ENCODE measurements at places on chromosomes 13 and 19.

DNA sequence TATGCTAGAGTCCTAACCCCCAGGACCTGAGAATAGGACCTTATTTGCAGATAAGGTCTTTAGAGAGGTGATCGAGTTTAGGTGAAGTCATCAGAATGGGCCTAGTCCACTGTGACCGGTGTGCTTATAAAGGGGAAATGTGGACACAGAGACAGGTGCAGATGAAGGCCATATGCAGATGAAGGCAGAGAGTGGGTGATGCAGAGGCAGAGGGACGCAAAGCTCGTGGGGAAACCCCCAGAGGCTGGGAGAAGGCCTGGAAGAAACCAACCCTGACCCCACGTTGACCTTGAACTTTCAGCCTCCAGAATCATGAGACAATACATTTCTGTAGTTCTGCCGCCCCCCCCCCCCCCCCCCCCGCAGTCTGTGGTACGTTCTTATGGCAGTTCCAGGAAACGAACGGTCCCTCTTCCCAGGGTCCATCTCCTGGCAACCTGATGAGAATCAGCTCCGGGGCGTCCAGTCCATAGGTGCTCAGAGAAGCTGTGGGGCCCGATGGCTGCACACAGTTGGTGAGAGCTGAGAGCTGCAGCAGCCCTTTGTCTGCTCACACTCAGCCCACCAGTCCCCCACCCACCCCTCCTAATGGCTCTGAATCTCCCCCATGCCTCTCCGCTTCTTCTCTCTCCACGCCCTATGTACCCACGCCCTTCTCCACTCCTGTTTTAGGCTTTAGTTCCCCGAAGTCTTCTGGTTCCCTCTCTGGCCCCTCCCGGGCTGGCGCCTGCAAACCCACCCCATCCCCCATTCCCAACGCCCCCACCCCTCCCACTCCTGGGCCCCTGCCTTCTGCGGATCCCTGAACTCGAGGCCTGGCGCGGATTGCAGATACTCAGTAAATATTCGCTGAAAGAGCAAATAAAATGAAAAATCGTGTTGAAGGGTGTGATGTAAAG is 218.3 kb upstream of the MAB21L1 start:
- DNase-seq = no peak

DNA sequence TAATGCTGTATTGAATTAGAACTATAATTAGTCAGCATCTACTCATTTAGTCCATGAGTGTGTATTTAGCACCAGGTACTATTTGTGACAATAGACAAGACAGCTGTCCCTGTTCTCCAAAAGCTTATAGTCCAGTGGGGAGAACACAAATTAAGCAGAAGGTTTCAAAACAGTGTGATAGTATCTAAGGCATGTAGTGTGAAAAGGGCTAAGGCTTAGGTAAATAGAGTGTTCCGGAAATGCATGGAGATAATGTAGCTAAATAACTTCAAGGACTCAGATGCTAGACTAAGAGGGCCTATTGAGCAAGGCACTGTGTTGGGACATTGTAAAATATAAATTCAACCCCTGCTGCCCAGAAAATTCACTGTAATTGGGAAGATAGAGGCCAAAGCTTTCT is 144.1 kb upstream of the MIR17HG start:
- DNase-seq = no peak

DNA sequence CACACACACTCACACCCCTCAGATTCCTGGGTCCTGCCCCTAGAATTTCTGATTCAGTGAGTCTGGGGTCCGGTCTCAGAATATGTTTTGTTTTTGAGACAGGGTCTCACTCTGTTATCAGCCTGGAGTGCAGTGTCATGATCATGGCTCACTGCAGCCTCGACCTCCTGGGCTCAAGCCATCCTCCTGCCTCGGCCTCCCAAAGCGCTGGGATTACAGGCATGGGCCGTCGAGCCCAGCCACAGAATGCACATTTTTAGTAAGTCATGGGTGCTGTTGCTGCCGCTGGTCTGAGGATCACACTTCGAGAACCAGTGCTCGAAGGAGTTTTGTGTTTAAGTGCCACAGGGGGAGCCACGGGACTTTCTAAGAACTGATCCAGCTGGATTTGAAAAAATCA is 22.1 kb upstream of the TNFSF14 start:
- no peak for DNase-seq

- DNase-seq = no peak
Measured at GRCh38 chr13:98874029-98874397, 103.9 kb downstream of the DOCK9 start.

GRCh38 chr19:11435833-11436313 is 438 bp downstream of the PRKCSH start:
- peak; percentile 66 for DNase-seq

DNA sequence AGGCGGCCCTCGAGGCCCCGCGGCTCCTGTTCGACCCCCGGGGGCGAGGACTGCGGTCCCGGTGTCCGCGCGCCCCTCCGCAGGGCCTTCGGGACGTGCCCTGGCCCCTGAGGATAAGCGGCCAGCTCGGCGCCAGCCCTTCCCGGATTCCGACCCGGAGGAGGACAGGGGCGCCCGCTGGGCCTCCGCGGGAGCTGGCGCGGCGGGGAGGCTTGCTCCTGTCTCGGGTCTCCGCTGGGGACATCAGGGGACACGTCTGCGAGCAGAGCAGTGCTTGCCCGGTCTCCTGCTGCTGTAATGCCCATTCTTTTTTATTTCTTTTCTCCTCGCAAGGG is 829 bp downstream of the B3GLCT start:
- peak; percentile 83 for DNase-seq

DNA sequence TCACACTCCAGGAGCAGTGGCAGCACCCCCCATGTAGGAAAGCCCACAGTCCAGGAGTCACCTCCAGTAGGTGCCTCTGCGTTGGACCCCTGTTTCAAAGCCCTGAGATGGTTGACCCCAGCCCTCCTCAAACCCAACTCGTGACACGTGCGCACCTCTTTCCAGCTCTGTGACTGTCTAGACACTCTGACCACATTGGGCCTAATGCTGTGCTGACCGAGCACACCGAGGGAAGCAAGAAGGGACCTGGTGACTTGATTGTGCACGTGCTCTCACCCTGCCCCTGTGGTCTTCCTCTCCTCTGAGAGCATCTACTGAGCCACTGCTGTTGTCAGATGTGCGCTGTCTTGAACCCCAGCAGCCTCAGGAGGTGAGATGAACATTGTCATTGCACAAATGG is 22.9 kb upstream of the SLC35E1 start:
- DNase-seq = no peak

- no peak for DNase-seq
Measured at GRCh38 chr13:41701676-41702075, 244.3 kb downstream of the RGCC start.

GRCh38 chr19:19217099-19217498 is 5.3 kb downstream of the NCAN start:
- peak; percentile 18 for DNase-seq

DNA sequence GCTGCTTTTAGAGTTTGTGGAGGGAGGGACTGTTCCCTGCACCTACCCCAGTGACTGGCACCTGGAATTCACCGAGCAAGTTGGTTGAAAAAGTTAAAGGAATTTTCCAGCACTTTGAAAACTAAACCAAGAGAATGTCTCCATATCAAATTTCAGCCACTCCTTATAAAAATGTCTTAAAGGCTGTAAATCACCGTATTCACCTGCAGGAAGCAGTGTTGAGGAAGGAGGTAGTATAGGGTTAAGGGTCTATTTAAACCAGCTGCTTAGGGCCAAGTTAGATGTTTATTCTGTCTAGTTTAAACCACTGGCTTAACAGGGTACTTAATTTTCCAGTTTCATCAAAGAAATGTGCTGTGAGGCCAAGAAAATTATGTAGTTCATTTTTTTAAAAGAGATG is 3.8 kb upstream of the RAB20 start:
- no peak for DNase-seq

- DNase-seq = no peak
Measured at GRCh38 chr19:51472607-51473006, 5.7 kb upstream of the CEACAM18 start.

DNA sequence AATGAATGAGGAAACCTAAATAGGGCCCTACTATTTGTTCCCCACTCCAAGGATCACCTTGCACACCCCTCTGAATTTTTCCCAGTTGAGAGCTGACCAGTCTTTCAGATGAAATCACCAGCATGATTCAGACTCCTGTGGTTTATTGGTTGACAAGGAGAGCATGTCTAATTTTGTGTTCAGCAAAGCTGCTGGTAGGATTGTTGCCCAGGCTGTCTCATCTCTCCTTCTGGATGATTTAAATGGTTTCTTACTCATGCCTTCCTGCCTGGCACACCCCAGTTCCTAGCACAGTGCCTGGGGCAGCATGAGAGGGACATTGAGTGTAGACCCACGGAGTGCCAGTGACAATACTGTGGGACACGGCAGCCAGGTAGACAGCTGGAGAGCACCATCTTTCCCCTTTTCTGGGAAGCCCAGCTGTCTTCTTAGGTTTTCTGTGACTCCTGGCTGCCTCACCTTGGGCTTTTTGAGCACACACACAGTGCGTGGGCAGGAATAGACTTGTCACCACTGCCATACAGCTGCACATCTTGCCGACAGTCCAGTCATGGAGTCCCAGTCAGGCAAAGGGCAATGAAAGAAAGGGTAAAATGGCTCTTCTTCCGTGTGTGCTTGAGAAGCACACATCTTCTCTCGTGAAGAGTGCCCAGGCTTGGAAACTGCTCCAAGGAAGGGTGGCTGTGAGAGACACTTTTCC is 12.3 kb downstream of the FGF9 start:
- DNase-seq = no peak

GRCh38 chr13:24663586-24663985 is 16.6 kb upstream of the ATP12A start:
- DNase-seq = no peak

GRCh38 chr13:97659602-97660001 is 225.6 kb downstream of the RAP2A start:
- peak; percentile 20 for DNase-seq

GRCh38 chr13:74479124-74479523 is 344.9 kb upstream of the KLF12 start:
- DNase-seq = peak; percentile 16

DNA sequence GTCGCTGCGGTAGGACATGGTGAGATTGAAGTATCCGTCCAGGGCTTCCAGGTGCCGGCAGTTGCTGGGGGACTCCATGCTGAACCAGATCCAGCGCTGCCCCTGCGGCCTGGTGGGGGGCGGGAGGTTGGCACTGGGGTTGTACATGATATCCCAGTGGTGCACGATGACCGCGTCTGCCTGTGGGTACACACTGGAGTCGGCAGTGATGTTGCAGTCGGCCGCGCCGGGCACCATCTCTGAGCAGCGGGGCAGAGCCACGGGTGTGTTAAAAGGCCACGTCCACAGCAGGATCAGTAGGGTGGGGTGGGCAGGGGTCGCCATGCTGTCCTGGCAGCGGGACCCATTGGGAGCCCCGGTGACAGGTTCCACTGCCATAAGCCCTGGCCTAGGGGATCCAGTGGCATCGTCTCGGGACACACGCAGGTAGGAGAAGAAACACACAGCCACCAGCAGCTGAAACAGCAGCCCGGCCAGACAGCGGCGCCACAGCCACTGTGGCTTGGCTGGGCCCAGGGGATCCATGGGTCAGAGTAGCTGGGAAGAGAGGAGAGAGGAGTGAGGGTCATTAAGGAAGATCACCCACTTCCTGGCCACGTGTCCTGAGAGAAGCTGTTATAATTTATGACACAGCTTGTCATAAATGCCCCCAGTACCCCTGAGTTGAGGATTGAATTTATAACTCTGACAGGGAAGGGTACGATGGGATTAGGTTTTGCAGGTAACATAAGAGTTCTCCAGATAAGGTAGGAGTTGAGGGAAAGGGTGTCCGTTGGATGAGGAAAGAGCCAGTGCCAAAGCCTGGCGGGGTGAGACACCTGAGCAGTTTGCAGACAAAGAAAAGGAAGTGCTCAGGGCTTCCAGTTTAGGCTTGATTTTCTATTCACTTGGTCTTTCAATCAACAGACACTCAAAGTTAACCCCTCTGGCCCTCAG is 2.9 kb downstream of the FUT5 start:
- DNase-seq = no peak

- DNase-seq = no peak
Measured at GRCh38 chr19:43423779-43424178, 9.1 kb downstream of the TEX101 start.

DNA sequence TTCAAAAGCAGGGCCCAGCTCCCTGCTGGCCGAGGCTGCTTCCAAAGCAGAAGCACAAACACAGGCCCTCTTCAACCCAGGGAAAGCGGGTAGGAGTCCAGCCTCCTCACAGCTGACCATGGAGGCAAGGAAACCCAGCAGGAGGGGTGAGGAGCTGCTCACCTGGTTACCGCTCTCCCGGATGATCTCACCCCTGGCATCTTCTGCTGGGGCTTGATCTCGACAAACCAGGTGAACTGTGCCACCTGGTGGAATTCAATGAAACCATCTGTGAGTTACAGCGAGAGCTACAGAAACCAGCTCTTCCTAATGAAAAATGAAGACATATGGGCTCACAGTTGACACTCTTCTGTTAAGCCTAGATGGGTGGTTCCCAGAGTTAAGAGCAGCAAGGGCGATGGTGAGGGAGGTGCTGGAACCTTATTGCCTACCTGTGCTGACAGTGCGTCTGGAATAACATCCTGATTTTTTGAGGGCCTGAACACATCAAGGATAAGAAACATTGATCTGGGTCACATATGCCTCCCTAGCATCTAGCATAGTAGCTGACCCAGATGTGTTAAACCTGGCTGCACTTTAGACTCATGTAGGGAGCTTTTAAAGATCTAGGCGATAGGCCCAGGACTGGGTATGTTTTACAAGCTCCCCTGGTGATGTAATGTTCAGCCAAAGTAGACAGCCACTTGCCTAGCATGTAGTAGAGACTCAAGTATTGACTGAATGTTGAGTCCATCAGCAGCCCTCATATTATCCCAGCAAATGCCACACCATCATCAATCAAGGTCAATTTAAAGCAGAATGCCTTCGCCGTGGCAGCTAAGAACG is 6.1 kb downstream of the DHRS12 start:
- peak; percentile 67 for DNase-seq

- no peak for DNase-seq
Measured at GRCh38 chr19:16031872-16032200, 44.5 kb upstream of the TPM4 start.

GRCh38 chr19:30630289-30631032 is 258.3 kb downstream of the ZNF536 start:
- DNase-seq = no peak

DNA sequence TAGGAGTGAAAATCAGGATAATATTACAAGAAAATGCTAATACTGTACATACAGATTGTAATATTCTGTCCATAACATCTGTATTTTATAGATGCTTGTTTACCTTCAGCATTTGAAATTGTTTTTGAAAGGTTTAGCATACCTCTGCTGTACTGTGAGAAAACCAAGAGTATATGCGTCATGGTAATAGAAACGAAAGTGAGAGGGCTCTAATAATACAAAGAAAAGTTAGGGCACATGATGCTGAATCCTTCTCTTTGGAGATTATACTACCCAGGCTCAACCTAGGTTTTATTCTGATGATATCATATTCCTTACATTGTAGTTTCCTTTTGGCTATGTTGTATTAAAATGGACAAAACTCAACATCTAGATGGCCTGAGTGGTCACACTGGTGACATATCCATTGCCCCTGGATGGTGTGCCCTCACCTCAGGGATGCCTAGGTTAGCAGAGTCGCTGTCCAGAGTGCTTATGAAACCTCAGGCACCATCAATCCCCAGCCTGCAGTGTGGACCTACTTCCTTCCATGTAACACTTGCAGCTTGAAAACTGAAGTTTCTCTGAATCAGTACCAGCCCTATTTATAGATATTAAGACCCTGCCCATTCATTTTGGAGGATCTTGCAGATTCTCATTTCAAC is 253.7 kb downstream of the KCTD12 start:
- no peak for DNase-seq

GRCh38 chr13:52344108-52344507 is 61.9 kb downstream of the THSD1 start:
- DNase-seq = no peak
